GM13976 (cell line): ENCODE measurements at places on chromosomes 6 and 20.

DNA sequence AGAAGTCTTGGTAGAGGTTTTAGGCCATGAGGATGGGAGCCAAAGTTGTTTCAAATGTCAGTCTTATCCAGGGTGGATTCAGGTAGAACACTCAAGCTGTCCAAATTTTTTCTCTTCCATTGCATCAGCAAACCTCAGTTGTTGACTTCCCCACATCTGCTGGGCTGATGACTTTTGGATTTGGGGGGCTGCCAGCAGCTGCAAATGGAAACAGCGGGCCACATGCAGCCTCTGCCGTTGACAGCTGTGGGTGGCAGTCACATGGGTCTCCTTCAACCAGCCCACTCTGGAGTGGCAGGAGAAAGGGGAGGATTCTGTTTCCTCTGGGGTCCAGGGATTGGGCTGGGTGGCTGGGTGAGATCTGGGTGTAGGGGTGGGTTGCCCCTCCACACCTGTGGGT is 5.8 kb upstream of the MLN start:
- no peak for DNase-seq

DNA sequence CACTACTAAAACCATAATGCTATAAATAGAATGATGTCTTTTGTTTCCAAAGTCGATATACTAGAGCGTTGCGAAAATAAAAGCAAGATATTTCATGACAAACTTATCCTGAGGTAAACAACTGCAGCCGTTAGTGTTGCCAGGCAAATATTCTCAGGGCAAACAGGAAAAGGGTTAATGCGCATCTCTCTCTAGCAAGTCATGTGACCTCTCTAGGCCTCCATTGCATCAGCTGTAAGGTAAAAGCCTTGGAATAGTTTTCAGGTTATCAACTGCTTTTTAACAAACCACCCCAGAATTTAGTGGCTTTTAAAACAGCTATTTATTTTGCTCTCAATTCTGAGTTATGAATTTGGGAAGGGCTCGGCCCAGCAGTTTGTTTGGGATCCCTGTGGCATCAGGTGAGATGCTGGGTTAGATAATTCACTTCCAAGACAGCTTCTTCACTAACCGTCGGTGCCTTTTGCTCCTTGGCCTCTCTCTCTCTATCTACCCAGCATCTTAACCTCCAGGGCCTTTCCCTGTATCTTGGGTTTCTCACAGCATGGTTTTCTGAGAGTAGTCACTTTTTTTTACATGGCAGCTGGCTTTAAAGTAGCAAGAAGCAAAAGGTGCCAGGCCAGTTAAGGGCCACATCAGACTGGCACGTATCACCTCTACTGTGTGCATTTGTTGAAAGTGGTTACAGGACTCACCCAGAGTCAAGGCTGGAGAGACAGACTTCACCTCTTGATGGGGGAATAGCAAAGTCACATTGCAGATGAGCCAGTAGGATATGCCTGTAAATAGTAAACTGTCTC is 39.2 kb upstream of the LTV1 start:
- DNase-seq = no peak

- no peak for DNase-seq
Observed at GRCh38 chr6:104326173-104327001, 533.3 kb downstream of the HACE1 start.

GRCh38 chr6:150395388-150396009 is 26.7 kb downstream of the IYD start:
- DNase-seq = peak; percentile 67

DNA sequence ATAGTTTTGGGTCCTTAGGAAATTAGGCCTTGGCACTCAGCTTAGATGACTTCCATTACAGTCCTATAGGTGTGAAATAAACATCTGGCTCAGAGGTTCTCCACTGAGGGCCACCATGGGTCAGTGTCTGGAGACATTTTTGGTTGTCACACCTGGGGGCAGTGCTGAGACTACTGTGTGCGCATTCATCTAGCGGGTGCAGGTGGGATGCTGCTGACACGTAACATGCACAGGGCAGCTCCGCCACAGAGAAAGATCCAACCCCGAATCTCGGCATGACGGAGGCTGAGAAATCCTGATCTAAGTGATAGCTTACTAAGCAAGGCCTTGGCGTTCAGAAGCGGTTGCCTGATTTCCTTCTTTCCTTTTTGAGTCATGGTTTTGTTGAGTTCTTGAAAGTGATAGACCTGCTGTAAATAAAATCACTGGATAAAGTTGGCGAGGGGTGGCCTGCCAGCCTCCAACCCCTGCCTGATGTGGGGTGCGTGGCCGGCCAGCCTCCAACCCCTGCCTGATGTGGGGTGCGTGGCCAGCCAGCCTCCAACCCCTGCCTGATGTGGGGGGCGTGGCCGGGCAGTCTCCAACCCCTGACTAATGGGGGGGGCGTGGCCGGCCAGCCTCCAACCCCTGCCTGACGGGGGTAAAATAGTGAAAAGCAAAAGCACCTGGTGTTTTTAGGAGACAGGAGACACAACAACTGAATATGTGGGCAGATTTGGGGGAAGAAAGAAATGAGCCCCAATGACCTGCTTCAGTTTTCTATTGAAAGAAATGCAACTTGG is 158.1 kb downstream of the CDH26 start:
- DNase-seq = no peak

- no peak for DNase-seq
Observed at GRCh38 chr6:96059586-96059985, 43.8 kb downstream of the FUT9 start.

GRCh38 chr6:20722455-20722854 is 188.2 kb downstream of the CDKAL1 start:
- no peak for DNase-seq

DNA sequence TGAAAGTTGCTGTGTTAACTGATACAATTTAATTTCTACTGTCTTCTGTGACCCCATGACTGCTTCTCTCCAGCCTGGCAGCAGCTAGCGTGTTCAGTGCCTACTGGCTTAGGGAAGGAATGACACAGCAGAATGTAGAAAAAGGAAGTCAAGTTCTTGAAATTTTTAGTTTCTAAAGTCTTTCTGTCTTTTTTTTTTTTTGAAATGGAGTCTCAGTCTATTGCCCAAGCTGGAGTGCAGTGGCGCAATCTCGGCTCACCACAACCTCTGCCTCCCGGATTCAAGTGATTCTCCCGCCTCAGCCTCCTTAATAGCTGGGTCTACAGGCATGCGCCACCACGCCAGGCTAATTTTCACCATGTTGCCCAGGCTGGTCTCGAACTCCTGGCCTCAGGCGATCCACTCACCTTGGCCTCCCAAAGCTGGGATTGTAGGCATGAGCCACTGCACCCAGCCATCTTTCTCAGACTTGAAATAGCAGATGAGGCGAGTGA is 39.3 kb downstream of the PCNA start:
- no peak for DNase-seq

DNA sequence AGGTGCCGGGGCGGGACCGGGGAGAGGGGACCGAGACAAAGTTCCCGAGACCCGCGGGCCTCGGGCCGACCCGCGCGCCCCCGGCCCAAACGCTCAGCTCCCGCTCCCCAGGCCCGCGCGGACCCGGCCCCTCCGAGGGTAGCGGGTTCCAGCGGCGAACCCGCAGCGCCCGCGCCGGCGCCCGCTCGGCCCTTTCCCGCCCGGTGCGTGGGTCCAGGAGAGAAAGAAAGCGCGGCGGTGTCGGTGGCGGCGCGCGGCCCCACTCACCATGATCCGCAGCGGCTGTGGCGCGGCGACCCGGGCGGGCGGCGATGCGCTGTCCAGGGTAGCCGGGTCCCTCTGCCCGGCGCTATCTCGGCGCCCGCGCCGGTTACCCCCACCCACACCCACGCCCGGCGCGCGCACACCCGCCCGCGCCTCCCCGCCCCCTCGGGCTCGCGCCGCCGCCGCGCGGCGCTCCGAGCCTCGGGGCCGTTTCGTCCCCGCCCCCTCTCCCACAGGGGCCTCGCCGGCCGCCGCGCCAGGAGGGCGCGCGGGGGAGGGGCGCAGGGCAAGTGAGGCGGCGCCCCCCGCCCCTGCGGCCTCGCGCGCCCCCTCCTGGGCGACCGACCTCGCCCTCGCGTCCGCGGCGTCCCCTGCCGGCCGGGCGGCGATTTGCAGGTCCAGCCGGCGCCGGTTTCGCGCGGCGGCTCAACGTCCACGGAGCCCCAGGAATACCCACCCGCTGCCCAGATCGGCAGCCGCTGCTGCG is at the start of gene ELOVL2:
Gene ELOVL2, minus strand, starts transcription at position 345 of the 751 bp plus-strand sequence. Its CDS starts 75 bp downstream, at position 270.
- peak; percentile 72 for DNase-seq

GRCh38 chr6:30263734-30264133 is 50.5 kb upstream of the TRIM26 start:
- DNase-seq = no peak

- DNase-seq = no peak
Observed at GRCh38 chr6:125195526-125195925, 42.0 kb downstream of the TPD52L1 start.

DNA sequence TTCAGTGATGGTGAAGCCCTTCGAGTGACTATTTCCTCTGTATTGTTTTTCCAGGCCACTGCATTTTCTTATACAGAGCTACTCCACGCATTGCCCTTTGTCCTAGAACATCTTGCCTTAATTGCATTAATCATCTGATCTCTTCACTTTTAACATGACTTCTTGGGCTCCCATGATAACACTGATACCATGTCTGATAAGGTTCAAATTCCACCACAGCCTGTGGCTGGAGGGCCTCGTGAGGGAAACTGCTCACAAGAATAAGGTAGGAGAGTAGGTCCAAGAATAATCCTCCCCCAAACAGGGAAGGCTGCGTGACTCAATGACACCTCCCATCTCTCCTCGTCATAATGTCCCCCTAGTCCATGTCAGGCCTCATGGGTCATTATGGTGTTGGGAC is 165.5 kb upstream of the ECI2 start:
- DNase-seq = no peak

GRCh38 chr6:166956444-166957086 is at the start of gene RNASET2:
RNASET2 (minus strand) TSS chr6:166956550; CDS start chr6:166956182, 368 bp downstream.
- DNase-seq = peak; percentile 94

DNA sequence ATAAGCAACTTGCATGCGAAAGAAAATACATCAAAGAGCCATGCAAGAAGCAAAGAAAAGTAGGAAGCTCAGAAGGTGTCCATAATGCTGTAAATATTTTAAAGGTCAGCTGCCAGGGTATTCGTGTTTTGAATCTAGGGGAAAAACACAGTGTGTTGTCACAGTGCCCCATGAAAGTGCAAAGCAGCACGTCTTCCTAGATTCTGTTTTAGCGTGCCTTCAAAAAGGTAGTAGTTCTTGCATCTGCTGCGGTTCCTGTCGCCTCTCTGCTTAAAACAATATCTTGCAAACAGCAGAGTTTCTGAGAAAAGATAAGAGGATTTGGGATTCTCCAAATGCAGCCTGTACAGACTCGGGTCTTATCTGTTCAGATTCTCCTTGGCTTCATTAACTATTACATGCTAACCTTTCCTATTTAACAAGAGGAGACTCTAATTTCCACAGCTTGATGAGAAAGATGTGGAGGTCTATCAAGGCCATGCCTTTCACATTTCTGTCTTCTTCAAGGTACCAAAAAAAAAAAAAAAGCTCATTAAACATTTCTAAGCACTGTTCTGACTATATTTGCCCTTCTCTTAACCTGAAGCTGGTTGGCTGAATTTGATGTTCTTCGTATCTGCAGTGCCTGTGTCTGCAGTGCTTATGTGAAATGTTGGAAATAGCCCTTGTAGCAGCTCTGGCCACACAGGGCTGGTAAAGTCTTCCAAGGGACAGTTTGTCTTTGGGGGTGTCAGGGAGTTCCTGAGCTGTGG is 297.5 kb downstream of the ADGB start:
- DNase-seq = no peak

DNA sequence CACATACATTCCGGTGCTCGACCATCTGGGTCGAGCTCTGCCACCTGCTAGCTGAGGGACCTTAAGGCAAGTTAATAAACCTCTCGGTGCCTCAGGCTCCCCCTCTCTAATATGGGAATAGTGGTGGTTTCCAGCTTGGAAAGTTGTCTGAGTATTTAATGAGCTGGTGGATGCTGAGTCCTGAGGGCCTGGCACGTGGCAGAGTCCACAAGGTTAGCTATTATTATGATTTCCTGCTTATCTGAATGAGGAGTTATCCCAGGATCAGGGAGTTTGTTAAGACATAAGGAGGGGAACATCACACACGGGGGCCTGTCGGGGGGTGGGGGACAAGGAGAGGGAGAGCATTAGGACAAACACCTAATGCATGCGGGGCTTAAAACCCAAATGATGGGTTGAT is 80.1 kb upstream of the SLC22A23 start:
- DNase-seq = no peak

- DNase-seq = no peak
Observed at GRCh38 chr6:30282522-30282921, 44.2 kb upstream of the TRIM39 start.

GRCh38 chr20:19713822-19714578 is 44.1 kb upstream of the RIN2 start:
- no peak for DNase-seq

DNA sequence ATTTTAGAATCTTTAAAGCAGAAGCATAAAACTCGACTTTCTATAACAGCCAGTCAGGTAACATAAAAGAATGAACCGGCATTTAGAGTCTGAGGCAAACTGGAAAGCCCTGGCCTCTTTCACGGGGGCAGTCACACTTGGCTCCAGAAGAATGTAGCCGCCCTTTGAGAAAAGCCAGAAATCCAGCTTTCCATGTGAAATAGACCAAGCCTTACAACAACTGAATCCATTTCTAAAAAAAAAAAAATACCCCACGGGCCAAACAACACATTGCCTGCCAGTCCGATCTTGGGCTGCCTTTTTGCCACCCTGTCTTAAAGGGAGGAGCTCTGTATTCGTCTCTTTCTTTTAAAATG is 252.9 kb upstream of the TAB2 start:
- DNase-seq = no peak

GRCh38 chr6:69026243-69026642 is 391.2 kb downstream of the ADGRB3 start:
- no peak for DNase-seq

- DNase-seq = no peak
Observed at GRCh38 chr6:165647041-165647440, 16.0 kb downstream of the PDE10A start.

- DNase-seq = no peak
Observed at GRCh38 chr6:35173427-35174087, 32.4 kb upstream of the TCP11 start.

GRCh38 chr6:32956176-32956575 is 3.3 kb upstream of the HLA-DMA start:
- DNase-seq = no peak

- DNase-seq = no peak
Observed at GRCh38 chr20:52060794-52061714, 130.5 kb downstream of the ZFP64 start.

GRCh38 chr6:166540631-166541331 is 45.7 kb downstream of the RAMACL start:
- peak; percentile 85 for DNase-seq

GRCh38 chr20:44357020-44357419 is 1.5 kb downstream of the HNF4A start:
- no peak for DNase-seq

- DNase-seq = no peak
Observed at GRCh38 chr6:17178326-17178725, 76.5 kb downstream of the STMND1 start.

DNA sequence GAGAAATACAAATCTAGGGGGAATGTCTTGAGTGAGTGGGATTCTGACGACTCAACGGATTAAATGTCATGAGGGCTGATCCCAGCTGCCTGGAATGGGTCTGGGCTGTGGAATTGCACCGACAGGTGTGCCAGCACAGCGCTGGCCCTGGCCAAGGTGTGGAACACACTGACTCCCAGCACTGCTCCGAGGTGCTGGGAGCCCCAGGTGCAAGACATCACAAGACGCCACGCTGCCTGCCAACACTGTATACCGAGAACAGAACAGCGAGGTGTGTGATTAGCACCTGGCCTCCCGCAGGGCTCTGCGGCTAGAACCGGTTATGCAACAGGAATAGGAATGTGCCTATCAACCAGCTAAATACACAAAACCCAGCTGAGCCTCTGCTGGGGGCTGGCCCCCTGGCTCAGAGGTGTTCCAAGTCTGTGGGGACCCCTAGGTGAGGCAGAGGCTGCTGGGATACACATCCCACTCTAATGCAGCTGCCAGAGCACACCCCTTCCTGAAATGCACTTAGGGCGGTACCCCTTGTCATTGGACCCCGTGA is 24.8 kb upstream of the APMAP start:
- DNase-seq = no peak
